ENCODE measurements at places on chromosomes 2 and 18. TPM values are rescaled to one million over a fixed set of nuclear protein-coding genes. Genes with fewer than 3 reads are reported as not detected.

DNA sequence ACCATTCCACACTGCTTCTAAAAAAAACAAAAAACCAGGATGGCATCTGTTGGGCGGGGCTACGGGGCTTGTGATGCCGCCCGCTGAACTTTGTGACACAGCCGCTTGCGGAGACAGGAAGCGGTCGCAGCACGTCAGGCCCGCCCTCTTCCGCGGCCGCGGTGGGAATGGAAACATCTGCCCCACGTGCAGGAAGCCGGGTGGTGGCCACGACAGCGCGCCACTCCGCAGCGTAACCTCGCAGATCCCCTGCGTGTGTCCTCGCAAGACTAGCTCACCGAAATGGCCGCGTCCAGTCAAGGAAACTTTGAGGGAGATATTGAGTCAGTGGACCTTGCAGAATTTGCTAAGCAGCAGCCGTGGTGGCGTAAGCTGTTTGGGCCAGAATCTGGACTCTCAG, 168.5 kb downstream of the SUCLG1 start:
- no peaks in the 10 kb centered on the region for H3K27me3 ChIP-seq
- no peaks in the 10 kb centered on the region for H3K4me1 ChIP-seq
- no peak for DNase-seq
- no peaks in the 10 kb centered on the region for H3K36me3 ChIP-seq
- H3K4me3 ChIP-seq = no peak overlapping the region
- no peak overlapping the region for H3K27ac ChIP-seq

DNA sequence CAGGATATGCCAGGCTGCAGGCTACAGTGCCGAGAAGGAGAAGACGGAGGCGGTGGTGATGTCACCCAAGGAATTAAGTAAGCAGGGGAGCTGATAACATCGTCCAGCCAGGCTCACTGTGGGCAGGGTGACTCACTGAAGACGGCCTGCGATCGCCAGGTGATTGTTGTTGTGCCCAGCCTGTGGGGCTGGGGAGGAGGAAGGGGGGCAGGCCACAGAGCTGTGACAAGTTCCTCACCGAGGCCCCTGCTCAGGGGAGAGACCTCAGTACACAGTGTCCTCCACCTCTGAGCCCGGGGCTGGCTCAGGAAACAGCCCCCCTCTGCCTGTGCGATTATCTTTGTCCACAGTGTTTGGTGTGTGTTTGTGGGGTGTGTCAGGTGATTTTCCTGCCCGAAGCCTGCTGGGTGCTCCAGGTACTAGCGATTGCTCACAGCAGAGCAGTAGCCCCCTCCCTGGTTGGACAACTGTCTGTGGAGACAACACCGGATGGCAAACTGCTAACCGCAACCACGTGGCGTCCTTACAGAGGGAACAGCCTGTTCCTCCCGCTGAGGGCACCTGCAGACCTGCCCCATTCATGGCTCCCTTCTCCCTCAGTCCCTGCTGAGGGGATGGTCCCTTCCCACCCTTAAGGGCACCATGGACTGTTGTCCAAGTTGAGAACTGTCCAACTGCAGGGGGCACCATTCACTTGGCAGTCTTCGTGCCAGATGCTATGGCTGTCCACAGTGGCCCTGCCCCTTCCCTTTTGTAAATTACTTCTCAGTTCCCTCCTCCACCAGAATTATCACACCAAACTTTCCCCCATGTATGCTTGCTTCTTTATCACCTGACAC, 95.1 kb downstream of the ZFP36L2 start:
- H3K4me1 ChIP-seq = peaks cover 77% of the 10 kb centered on the region
- H3K36me3 ChIP-seq = no peaks in the 10 kb centered on the region
- DNase-seq = peak; percentile 98
- peak overlapping the region; percentile 94 for H3K27ac ChIP-seq
- H3K4me3 ChIP-seq = no peak overlapping the region

FAM136A gene
- total RNA-seq = 38.2 TPM

CAPN13 gene
- total RNA-seq = 38.0 TPM

DNA sequence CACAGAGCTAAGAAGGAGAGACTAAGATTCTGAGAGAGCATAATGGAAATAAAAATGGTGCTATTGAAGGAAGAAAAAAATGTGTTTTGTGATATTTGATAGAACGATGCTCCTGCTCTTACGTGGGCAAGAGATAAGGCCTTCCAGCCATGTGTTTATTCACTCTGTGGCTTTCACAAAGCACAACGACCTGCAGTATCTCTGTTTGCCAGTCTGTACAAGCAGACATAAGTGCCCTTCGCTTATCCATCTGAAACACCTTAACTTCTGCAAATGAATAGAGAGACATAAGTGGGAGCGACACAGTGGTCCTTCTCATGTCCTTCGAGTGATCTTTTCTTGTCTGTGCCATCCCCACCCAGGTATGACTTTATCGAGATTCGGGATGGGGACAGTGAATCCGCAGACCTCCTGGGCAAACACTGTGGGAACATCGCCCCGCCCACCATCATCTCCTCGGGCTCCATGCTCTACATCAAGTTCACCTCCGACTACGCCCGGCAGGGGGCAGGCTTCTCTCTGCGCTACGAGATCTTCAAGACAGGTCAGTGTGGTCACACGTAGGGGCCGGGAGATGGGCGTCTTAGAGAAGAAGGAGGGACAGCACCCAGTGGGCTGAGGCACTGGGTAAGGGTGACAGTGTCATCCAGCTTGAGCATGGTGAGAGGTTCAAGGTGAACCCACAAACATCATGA, 33.7 kb downstream of the NRP2 start:
- no peaks in the 10 kb centered on the region for H3K27me3 ChIP-seq
- H3K4me1 ChIP-seq = no peaks in the 10 kb centered on the region
- peak; percentile 61 for DNase-seq
- H3K36me3 ChIP-seq = no peaks in the 10 kb centered on the region
- H3K27ac ChIP-seq = no peak overlapping the region

PLEKHH2 gene
- 3.3 TPM for total RNA-seq

GRCh38 chr2:114192362-114192761, 250.1 kb upstream of the DPP10 start:
- H3K27ac ChIP-seq = no peak overlapping the region
- no peak overlapping the region for H3K4me3 ChIP-seq
- no peak for DNase-seq

GRCh38 chr2:224843141-224843540, 127.0 kb upstream of the CCDC195 start:
- no peak overlapping the region for H3K27ac ChIP-seq
- H3K4me3 ChIP-seq = no peak overlapping the region
- H3K4me1 ChIP-seq = no peaks in the 10 kb centered on the region

DNA sequence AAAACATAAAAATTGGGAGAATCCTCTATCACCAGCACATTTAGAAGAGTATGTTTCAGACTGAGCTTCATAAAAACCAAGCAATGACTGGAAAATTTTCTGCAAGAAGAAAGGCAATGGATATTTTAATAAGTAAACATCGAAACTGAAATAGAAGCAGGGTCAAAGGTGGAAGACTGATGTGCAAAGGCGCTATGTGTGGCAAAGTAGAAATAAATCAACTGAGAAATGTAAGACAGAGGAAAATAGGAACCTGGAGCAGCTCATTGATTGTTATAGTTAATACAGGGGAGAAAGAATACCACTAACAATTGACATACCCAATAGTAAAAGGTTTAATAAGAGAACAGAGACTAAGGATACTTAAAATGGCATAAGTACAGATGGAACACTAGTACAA, 818.4 kb downstream of the SOCS6 start:
- H3K4me3 ChIP-seq = no peak overlapping the region
- H3K27ac ChIP-seq = no peak overlapping the region
- H3K4me1 ChIP-seq = no peaks in the 10 kb centered on the region
- DNase-seq = no peak
- H3K27me3 ChIP-seq = no peaks in the 10 kb centered on the region

DNA sequence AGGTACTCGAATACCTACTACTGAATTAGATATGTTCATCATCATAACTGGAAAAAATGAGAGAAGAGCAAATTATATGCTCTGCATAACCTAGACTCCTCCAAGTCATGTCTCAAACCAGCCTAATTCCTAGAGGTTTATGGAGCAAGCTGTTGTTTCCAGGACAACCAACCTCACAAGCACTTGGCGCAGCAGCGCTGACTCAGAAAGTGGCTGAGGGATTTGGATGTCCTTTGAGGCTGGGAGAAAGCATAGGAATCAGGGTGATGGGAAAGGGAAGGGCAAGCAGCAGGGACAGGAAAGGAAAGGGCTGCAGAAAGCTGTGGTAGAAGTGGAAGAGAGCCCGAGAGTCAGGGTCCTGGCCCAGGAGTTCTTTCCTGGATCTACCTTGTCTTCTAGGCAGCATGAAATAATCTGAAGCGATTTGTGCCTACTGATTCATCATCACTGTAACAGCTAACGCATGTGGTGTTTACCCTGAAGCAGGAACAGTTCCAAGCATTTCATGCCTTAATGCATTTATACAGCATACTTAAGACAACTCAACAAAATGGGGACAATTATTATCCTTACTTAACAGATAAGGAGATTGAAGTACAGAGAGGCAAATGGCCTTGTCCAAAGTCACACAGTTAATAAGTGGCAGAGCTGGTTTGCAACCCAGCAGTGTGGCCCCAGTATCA, 3.7 kb downstream of the PLEK start:
- DNase-seq = no peak
- H3K4me1 ChIP-seq = peaks cover 3% of the 10 kb centered on the region
- no peaks in the 10 kb centered on the region for H3K27me3 ChIP-seq
- H3K4me3 ChIP-seq = no peak overlapping the region
- no peaks in the 10 kb centered on the region for H3K36me3 ChIP-seq
- H3K27ac ChIP-seq = no peak overlapping the region

FOXI3 gene
- not detected for total RNA-seq

DNA sequence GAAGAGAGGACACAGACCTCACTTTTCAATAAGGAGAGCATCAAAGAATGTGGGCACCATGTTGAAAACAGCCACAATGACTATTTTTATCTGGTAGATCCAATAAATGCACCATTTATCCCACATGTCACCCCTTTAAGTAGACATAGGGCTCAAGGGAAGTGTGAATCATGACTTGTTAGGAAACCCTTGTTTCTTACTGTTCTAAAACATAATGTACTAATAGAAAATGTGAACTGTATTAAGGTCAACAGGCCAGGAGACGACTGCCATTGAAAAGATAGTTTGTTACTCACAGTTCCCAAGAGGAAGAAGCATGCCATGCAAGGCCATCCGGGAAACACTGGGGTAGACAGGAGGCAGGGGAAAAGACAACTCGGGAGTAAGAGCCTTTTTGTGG, 137.7 kb downstream of the EN1 start:
- H3K4me1 ChIP-seq = no peaks in the 10 kb centered on the region
- DNase-seq = no peak
- H3K27me3 ChIP-seq = no peaks in the 10 kb centered on the region
- H3K27ac ChIP-seq = no peak overlapping the region

GRCh38 chr2:174759381-174760065, 4.7 kb downstream of the CHRNA1 start:
- H3K4me1 ChIP-seq = no peaks in the 10 kb centered on the region
- DNase-seq = no peak
- H3K4me3 ChIP-seq = no peak overlapping the region
- no peaks in the 10 kb centered on the region for H3K27me3 ChIP-seq
- no peaks in the 10 kb centered on the region for H3K36me3 ChIP-seq

GRCh38 chr2:119198240-119198840, 25.3 kb upstream of the STEAP3 start:
- H3K4me3 ChIP-seq = no peak overlapping the region
- H3K4me1 ChIP-seq = no peaks in the 10 kb centered on the region
- DNase-seq = no peak
- no peak overlapping the region for H3K27ac ChIP-seq
- no peaks in the 10 kb centered on the region for H3K27me3 ChIP-seq
- no peaks in the 10 kb centered on the region for H3K36me3 ChIP-seq

- H3K4me3 ChIP-seq = no peak overlapping the region
- no peaks in the 10 kb centered on the region for H3K27me3 ChIP-seq
- DNase-seq = no peak
- H3K27ac ChIP-seq = no peak overlapping the region
- H3K36me3 ChIP-seq = no peaks in the 10 kb centered on the region
- no peaks in the 10 kb centered on the region for H3K4me1 ChIP-seq
Observed at GRCh38 chr2:134713176-134713575, 5.6 kb downstream of the TMEM163 start.

DNA sequence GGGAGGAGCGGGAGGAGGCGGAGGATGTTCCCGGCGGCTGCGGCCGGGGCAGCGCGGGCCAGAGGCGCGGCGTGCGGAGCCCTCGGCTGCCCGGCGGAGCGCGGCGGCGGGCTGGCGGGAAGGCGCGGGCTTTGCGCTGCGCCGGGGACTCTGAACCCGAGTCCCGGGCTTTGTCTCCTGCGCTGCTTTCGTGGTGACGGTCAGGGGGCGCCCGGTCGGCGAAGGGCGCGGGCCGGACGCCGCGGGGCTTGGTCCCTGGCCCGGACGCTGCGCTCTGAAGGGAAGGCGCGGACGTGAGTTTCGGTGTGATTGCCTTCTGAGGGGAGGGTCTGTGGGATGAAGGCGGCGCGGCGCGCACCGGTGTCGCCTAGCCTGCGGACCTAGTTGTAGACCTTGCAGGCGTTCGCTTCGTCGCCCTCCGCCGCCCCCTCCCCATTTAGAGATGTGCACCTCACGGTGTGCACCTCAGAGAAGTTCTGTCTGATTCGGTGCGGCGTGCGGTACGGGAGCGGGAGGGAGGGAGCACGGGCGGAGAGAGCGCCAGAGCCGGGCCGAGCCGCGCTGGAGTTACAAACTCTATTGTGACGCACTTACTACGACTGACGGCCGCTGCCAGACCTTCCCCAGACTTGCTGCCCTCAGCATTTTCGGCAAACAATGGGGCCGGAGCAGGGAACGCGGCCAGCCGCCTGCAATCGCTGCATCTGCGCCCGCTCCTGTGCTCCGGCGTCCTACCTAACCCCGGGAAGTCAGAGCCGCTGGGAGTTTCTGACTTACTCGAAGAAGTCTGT, 2.1 kb downstream of the BCL2L11 start:
- peak overlapping the region; percentile 92 for H3K4me3 ChIP-seq
- peak overlapping the region; percentile 93 for H3K27ac ChIP-seq
- H3K27me3 ChIP-seq = no peaks in the 10 kb centered on the region
- DNase-seq = peak; percentile 85

GRCh38 chr2:126558029-126558428, 97.9 kb upstream of the GYPC start:
- H3K36me3 ChIP-seq = no peaks in the 10 kb centered on the region
- no peaks in the 10 kb centered on the region for H3K27me3 ChIP-seq
- H3K27ac ChIP-seq = no peak overlapping the region
- no peak for DNase-seq

DNA sequence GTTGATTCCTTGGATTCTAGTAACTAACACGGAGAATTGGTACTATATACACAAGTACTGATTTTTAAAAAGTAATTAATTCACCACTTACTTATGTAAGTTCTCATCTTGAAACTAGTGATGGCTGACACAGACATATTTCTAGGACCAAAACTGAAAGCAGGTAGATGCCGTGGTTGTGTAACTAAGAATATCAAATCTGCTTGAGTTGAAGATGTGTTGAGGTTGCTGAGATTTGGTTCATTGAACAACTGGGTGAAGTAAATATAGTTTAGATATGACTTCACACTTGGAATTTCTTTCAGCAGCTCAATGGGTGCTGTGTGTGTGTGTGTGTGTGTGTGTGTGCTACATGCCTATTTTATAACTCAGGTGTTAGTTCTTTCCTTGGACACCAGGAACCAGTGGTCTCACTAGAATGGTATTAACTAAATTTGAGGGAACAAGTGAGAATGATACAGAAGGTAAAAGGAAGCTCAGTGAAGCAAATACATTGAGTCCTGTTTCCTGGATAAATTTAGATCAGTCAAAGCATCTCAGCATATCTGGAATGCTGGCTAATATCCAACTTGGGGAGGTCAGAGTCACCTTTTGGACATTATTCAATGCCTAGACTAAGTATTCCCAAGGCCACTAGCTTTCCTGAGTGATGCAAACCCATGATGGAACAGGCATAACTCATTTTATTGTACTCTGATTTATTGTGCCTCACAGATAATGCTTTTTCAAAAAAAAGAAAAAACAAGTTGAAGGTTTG, 110.7 kb upstream of the ZEB2 start:
- H3K27ac ChIP-seq = no peak overlapping the region
- no peak for DNase-seq
- no peaks in the 10 kb centered on the region for H3K36me3 ChIP-seq
- H3K27me3 ChIP-seq = no peaks in the 10 kb centered on the region
- no peak overlapping the region for H3K4me3 ChIP-seq
- H3K4me1 ChIP-seq = no peaks in the 10 kb centered on the region

Data from Peyer's patch (tissue), 4 donors.